ENCODE measurements at places on chromosomes 11 and 22.

DNA sequence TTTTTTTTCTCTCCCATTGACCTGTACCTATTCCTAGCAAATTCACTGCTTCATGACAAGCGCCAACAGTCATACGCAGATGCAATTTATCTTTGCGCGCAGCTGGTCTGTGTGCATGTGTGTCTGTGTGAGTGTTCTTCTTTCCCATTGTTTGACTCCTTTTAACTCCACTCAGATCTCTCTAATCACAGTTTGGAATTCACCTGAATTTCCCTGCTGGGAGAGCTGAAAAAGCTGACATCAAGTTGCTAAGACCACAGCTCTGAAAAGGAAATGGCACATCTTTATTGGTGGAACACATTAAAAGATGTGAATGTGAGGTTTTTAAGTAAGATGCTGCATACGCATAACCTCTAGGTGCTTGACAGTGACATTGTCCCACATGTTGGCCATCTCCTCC is 187.4 kb upstream of the MTMR2 start:
- no peak for DNase-seq

- DNase-seq: no peak
Observed at GRCh38 chr22:29253561-29254285, 14.1 kb downstream of the RHBDD3 start.

DNA sequence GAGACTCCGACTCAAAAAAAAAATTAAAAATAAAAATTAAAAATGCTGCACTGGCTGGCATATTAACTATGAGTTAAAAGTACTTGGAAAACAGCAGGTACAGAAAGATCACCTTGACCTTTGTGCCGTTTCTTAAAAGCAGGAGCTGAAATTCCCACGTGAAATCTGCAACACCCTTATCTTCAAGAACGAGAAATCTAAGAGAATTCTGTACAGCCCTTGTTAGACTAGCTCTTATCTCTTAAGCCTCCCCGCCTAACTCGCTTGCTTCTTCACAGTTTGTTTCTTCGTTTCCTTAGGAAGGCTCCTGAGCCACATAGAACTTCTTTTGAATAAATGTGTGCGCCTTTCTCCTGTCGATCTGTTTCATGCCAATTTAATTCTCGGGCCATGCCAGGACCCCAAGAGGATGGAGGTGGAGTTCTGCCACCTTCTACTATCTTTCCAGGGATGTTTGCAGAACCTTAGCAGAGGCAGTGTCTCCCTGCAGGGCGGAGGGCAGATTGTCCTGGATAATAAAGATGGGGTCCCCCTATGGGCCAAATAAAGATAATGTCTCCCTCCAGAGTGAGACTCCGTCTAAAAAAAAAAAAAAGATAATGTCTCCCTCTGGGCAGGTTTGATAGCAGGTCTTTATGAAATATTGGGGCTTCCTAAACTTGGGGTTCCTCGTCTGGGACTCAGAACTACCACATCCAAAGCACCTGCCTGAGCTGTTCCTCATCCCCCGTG is 27.4 kb upstream of the SYT8 start:
- DNase-seq: no peak

- DNase-seq: no peak
Observed at GRCh38 chr22:35872451-35872850, 154.8 kb downstream of the APOL5 start.

DNA sequence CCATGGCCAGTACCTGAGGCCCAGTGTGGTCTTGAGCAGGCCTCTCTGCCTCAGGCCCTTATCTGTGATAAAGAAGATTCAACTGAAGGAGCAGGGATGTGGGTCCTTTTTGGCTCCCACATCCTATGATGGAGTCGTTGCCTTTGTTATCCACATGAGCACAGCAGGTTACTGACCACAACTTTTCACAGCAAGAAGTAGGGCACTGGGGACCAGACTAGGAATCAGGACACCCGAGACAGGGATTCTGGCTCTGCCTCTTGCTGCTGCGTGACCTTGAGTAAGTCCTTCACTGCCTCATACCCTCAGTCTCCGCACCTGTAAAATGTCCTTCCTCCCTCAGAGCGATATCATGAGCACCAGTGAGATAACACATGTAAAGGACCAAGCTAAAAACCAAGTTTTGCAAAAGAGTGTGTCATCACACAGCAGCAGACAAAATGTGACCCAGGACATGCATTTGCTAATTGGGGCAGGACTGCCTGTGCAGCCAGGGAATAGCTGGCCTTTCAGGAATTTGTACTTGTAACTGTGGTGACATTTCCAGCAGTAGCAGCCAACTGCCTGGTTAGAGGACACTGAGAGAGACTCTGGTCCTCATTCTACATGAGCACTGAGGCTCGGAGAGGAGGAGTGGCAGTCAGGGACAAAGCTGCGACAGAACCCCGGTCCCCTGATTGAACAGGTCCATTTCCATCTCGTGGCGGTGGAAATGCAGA is 13.2 kb upstream of the SMIM35 start:
- no peak for DNase-seq

- DNase-seq: no peak
Observed at GRCh38 chr11:84497981-84498411, 1129.1 kb downstream of the DLG2 start.

DNA sequence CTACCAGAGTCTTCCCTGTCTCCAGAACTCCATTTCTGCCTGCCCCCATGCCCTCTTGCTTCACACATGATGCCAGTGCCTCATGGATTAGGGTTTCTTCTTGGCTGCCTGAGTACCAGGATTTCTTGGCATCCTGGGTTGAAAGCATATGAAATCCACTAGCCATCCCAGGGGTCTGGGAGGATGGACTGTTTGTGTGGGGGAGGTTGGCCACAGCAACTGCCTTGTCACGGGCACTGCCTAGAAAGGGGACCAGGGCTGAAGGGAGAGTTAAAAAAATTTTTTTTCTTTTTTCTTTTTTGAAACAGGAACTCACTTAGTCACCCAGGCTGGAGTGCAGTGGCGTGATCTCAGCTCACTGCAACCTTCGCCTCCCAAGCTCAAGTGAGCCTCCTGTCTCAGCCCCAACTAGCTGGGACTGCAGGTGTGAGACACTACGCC is 4.2 kb downstream of the USP35 start:
- no peak for DNase-seq

- DNase-seq: no peak
Observed at GRCh38 chr11:119700030-119700429, 29.0 kb downstream of the NECTIN1 start.

DNA sequence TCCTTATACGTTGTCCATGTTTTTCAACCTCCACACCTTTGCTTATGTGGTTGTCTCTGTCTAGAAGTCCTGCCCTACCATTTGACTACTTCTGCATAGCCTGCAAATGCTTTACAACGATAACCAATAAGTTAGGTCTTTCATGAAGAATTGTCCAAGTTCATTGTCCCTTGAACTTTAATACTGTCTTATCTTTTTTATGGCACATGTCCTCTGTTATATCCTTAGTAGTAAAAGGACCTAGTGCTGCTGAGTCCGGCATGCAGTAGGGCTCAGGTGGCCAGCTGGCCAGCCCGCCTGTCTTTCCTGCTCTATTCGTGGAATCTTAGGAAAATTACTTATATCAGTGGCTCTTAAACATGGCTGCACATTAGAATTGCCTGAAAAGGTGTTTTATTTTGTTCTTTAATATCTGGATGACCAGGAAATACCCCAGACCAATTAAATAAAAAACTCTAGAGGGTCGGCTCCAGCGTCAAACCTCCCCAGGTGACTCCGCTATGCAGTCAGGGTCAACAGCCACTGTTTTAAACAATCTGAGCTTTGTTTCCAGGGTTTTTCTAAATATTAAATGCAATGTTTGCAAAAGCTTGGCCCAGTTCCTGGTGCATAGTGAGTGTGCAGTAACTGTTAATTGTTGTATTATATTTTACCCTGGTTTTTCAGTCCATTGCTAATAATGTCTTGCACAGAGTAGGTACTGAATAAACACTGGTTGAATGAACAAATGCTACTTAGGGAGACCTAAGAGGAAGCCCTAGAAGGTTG is 64.6 kb upstream of the SESN3 start:
- no peak for DNase-seq

GRCh38 chr11:4146070-4146771 is 51.6 kb downstream of the RRM1 start:
- DNase-seq: no peak

DNA sequence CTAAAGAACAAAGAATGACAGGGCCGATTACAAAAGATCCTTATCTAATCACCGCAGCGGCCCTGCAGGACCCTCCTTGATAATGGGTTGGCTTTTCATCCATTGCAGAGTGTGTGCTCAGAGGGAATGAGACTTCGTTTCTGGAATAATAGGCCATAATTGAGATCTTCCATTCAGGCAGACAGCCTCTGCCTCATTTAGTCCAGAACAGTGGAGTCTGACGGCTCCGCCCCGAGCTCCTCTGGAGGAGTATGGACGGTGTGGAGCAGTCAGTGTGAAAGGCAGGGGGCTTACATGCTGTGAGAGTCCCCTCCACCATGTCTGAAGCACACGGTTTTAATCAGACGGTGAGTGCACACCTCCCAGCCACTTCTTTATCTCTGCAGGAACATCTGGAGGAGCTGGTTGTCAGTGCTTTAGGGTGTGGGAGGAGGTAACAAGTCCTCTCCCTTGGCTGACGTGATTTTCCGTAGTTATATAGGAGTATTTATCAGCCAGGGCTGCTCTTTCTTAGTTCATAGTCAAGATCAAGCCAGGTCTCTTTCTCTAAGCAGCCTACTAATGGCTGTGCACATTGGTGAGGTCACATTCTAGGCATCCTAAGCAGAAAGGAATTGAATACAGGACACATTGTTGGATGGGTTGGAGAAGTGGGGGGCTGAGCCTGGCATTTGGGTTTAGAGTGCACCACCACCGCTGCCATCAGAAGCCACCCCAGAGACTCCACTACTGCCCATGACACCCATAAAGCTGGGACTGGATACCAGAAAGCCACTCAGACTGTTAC is 1477.9 kb downstream of the TBC1D22A start:
- DNase-seq: no peak

Measured in HepG2 (cell line).